Fibroblast of skin of left quadriceps (primary cell): ENCODE measurements at places on chromosomes 16 and 17.

GRCh38 chr17:75853433-75853832, 1.7 kb downstream of the WBP2 start:
- no peak for DNase-seq

GRCh38 chr17:74253036-74253435, 21.0 kb upstream of the DNAI2 start:
- DNase-seq: no peak

DNA sequence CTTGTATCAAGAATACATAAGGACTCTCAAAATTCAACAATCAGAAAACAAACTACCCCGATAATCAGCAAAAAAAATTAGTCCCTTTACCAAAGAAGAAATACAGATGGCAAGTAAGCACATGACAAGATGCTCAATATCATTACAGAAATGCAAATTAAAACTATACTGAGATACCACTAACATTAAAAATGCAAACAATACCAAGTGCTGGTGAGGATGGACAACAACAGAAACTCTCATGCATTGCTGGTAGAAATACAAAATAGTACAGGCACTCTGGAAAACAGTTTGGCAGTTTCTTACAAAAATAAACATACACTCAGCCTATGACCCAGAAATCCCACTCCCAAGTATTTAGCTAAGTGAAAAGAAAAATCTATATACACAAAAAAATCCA, 7.5 kb downstream of the CEP112 start:
- no peak for DNase-seq

GRCh38 chr17:56648806-56649205, 55.3 kb downstream of the NOG start:
- DNase-seq: no peak

- no peak for DNase-seq
These were observed 68.7 kb downstream of the ARSG start for GRCh38 chr17:68359791-68360535.

DNA sequence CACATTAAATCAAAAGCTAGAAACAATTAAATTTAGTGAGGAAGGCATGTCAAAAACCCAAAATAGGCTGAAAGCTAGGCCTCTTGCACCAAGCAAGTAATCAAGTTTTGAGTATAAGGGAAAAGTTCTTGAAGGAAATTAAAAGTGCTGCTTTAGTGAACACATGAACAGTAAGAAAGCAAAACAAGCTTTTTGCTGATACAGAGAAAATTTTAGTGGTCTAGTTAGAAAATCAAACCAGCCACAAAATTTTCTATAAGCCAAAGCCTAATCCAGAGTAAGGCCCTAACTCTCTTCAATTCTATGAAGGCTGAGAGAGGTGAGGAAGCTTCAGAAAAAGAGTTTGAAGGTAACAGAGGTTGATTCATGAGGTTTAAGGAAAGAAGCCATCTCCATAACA, 116.2 kb downstream of the CYB561 start:
- no peak for DNase-seq

DNA sequence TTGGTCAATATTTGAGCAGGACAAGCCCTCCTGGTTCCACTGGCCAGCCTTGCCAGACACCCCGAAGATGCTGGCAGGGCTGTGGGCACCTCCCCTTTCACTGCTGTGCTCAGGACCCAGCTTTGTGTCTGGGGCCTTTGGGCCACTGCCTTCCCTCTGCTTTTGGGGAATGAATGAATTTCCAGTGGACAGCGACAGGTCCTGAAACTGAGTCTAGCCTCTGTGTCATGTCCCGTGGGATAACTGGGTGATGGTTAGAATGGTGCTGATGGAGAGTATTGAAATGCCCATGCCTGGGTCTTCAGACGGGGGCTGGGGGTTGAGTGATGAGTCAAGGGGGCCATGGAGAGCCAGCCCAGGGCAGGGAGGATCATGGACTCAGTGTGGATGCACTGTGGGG, 135.8 kb downstream of the FOXL1 start:
- DNase-seq: no peak

DNA sequence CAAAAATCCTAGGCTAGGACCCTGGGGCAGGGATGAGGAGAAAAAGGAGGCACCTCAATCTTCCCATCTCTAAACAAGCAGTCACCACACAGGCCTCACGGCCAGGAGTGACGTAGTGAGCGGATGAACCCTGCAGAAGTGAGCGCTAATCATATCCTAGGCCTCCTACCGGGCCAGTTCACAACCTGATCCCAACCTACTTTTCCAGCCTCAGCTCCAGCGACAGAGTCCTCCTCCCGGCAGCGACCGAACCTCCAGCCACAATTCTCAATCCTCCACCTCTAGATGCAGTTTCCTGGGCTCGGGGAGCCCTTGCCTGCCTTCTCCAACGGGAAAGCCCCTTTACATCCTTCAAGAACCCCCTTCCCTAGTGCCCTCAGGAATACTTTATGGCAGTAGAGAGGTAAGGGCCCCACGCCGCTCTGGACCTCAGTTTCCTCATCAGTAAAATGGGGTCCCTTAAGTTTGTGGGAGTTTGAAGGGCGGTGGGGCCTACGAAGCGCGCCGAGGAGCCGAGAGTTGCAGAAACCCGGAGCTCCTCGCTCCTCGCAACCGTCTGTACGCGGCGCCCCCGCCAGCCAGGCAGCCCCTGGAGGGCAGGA, 1.4 kb downstream of the ZNF668 start:
- DNase-seq: no peak

GRCh38 chr17:55692276-55692675, 30.4 kb downstream of the TMEM100 start:
- no peak for DNase-seq

GRCh38 chr16:10972819-10973464, 28.6 kb downstream of the CLEC16A start:
- DNase-seq: no peak

- DNase-seq: no peak
These were observed 12.0 kb upstream of the KCNJ18 start for GRCh38 chr17:21680366-21680765.

DNA sequence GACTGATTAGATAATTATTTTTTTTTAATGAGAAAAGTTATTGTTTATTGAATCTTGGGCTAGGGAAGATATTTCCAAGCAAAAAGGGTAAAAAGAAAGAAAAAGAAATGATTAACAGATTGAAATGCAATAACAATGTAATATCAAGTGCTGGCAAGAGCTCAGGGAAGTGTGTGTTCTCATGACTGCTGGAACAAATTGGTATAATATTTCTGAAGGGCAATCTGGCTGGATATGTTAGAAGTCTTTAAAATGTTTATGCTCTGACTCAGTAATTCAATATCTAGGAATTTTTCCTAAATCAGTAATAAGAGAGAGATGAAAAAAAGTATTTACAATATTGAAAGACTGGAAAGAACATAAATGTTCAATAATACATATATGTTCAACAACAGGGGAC, 7.6 kb upstream of the ZNF624 start:
- DNase-seq: no peak

DNA sequence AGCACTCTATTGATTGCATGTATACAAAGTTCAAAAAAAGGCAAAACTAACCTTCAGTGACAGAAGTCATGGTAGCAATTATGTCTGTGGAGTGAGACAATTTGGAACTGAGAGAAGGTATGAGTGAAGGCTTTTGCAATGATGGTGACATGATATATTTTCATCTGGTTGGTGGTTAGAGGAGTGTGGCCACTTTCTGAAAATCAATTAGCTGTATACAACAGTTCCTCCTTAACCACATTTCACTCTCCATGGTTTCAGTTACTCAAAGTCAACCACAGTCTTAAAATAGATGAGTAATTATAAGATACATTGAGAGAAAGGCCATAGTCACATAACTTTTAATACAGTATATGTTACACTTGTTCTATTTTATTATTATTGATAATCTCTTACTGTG, 26.2 kb downstream of the ADAMTS18 start:
- DNase-seq: no peak

GRCh38 chr17:79085154-79085920, 10.7 kb downstream of the ENGASE start:
- no peak for DNase-seq

DNA sequence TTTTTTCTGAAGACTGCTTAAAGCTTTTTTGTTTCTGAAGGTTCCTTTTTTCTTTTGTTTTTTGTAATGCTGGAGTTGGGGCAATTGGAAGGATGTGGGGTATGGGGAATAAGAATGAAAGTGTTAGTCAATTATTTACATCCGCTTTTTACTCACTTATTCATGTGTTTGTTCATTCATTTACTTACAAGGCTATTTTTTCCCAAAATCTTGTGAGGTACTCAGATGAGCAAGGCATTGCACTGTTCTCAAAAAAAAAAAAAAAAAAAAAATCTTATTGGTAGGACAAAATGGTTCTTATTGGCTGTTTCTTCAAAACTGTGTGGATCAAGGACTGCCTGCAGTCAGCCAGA, 55.7 kb downstream of the PLD6 start:
- no peak for DNase-seq

GRCh38 chr16:13414154-13414553, 505.8 kb upstream of the ERCC4 start:
- no peak for DNase-seq

DNA sequence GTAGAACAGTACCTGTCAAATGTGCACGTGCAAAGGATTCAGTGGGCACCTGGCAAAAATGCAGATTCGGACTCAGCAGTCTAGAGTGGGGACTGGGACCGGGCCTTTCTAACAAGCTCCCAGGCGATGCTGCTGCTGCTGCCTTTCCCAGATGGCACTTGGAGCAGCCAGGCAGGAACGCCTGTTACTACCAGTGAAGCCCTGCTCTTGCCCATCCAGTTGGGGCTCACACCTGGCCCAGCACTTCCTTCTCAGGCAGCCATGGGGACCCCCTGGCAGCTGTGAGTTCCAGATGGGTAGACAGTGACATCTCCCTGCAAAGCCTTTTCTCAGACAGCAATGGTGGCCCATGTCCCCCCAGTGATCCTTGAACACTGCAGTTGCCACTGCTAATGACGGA, 30.4 kb downstream of the KDM8 start:
- no peak for DNase-seq

GRCh38 chr17:64785011-64785421, 122.9 kb upstream of the SMURF2 start:
- no peak for DNase-seq

- DNase-seq: no peak
These were observed 15.0 kb downstream of the GINS2 start for GRCh38 chr16:85673529-85674417.

GRCh38 chr17:48724251-48725003, 1.4 kb downstream of the PRAC2 start:
- peak; percentile 52 for DNase-seq

DNA sequence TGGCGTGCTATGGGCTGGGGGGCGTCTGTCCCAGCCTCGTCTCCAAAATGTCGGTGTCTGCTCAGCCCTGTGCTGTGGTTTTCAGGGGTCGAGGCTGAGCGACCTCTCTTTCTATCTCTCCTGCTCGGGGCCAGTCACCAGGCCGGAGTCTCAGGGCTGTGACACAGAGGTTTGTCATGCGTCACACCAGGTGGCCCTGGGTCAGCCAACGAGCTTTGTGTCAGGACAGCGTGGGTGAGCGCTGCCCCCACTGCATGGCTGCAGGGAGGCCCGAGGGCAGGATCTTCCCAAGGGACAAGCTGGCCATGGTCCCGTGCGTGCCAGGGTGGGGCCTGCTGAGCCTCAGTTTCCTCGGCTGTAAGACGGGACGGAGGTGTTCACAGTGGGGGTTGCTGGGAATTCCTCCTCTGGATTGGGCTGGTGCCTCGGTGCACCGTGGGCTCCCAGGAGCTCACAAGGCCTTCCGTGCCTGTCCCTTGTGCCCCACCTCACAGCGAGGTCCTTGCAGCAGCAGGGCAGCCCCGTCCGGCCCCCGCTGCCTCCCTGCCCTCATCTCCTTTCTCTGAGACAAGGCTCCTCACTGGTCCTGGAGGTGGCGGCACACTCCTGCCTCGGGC, 50.5 kb downstream of the CBFA2T3 start:
- no peak for DNase-seq

DNA sequence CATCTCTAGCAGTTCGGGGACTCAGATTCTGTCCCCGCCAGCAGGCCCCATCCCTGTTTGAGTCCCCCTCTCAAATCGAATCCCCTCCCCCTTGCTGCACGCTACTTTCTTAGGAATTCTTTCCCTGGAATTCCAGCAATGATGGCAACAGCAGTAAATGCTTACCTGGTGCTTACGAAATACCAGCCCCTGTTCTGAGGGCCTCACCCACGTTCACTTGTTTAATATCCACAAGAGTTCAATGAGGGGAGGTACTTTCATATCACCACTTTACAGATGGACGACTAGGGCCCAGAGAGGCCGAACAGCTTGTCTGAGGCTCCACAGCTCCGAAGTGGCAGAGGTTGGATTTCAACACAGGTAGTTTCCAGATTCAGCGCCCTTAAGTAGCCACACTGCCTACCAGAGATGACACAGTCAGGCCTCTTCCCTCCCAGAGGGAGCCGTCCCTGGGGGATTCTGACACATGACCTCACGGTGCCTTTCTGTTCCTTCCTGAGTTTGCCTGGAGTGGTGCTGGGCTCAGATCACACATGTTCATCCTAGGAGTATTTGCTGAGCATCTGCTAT, 120.7 kb upstream of the GSE1 start:
- DNase-seq: no peak

- no peak for DNase-seq
These were observed at the start of gene GUCY2D for GRCh38 chr17:8001976-8002720. GUCY2D (plus strand) TSS chr17:8002615; CDS start chr17:8003048, 433 bp downstream.

- DNase-seq: peak; percentile 51
These were observed 61.3 kb upstream of the KIFC3 start for GRCh38 chr16:57863434-57864160.

DNA sequence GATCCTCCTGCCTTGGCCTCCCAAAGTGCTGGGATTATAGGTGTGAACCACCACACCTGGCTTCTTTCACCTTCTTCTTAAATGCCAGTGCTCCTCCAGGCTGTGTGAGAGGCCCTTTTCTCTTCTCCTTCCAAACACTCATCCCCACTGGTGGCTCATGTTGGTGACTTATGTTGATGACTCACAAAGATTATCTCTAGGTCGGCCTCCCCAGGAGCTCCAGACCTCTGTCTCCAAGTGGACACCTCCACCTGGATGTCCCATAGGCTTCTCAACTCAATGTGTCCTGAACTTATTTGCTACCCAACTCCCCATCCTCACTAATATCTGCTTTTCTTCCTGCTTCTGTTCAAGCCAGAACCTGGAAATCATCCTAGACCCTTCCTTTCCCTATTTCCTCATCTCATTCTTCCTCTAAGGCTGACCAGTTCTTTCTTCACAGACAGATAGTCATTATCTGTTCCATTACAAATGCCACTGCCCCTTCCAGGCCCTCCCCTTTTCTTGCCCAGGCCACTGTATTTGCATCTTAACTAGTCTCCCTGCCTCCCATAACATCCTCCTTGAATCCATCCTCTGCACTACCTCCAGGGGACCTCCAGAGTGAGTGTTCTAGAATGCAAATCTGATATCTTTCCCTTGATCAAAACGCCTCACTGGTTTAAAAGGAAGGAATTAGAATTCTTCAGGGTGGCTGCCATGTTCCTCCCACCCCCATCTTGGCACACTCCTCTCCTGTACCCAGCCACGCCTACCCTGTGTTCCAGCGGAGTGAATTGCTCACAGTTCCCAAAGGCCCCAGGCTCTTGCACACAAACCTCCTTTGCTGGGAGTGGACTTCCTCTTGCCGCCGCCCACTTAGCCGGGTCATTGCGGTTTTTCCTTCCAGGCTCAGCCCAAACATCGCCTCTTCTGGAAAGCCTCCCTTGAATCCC, 34.8 kb upstream of the FBXO47 start:
- DNase-seq: no peak

GRCh38 chr17:336110-337021, 16.2 kb downstream of the RPH3AL start:
- no peak for DNase-seq

- DNase-seq: no peak
These were observed 541 bp downstream of the RHBDF2 start for GRCh38 chr17:76500747-76501017.
